ENCODE measurements at places on chromosomes 4 and X.

- no peak for DNase-seq
These were observed 34.7 kb downstream of the RBPJ start for GRCh38 chr4:26355392-26356052.

- no peak for DNase-seq
These were observed 742 bp upstream of the TAF1 start for GRCh38 chrX:71365356-71365874.

- no peak for DNase-seq
These were observed 803.9 kb upstream of the PCDH10 start for GRCh38 chr4:132344924-132345828.

DNA sequence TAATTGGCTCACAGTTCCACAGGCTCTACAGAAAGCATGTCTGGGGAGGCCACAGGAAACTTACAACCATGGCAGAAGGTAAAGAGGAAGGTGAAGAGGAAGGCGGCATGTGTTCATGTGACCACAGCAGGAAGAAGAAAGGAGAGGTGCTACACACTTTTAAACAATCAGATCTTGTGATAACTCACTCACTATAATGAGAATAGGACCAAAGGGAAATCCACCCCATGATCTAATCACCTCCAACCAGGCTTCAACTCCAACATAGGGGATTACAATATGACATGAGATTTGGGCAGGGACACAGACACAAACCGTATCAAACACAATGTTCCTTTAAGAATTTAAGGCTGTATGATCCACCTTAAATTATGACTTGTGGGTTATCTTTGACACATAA is 10.5 kb upstream of the PGM2 start:
- no peak for DNase-seq

DNA sequence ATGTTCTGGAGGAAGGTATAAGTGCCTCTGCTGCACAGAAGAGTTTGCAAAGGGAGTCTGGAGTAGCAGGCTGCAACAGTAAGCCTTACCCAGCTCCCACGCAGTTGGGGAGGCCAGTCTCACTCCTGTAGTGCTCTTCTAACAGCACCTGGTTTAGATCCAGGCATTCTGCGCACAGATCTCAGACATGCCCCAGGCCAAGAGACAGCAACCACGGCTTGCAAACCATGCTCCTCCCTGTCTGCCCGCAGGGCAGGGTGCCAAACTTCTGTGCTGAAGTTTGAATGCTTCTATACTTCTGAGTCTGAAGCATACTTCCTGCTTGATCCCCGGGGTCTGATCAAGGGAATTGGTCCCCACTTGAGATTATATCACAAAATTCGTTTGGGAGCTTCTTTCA is 106.3 kb downstream of the LINC00632 start:
- DNase-seq = no peak

DNA sequence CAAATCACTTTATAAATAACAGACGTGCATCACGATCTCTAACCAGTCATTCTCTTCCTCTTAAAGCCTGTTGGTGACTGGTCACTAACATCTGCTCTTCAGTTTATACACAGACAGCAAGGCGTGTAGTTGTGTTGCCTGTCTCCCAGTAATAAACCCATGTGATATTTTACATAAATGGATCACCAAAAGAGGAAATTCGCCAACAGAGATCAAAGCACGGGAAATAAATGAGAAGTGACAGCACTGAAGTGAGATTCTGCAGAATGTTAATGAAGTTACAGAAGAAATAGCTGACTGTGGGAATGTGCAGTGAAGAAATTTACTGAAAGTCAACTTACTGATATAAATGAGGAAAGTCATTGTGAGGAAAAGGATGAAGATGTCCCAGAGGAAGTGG is 47.0 kb downstream of the AFF1 start:
- no peak for DNase-seq
